ENCODE measurements at places on chromosomes 11 and 22.

DNA sequence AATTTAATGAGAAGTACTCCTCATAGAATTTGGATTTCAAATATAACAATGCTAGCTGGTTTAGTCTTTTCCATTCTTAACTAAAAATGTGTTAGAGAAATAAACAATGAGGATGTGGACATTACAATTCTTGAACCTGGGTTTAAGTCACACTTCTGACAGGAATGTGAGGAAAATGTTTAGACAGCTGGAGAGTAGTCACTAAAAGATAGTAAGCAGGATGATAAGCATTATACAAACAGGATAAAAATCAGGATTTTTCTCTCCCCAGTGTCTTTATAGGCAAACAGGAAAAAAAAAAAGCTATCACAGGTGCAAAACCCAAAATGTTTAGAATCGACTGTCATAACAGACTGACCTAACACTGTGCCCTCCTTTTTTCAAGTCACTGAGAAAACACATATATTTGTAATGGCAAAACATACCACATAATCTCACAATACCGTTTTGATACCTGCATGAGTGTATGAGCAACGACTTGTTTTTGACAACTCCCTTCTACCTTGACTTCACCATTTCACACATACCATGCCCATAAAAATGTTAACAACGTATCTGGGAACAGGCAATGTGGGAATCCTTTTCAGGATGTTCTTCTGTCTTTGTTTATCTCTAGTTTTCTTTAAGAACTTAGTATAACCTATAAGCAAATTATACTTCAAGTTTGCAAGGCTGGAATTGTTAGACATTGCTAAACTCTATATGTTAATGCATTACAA, 242.0 kb downstream of the SBF2 start:
- no peak for DNase-seq

- DNase-seq = no peak
These were observed 3.5 kb downstream of the KCNJ5 start for GRCh38 chr11:128894685-128895084.

GRCh38 chr11:129896062-129896461, 684 bp upstream of the NFRKB start:
- no peak for DNase-seq

GRCh38 chr11:19553683-19554333, 158.8 kb upstream of the NAV2 start:
- peak; percentile 62 for DNase-seq

Measured in AG10803 (cell line).